ENCODE measurements at places on chromosomes 5 and 9.

- no peak for DNase-seq
Measured at GRCh38 chr5:135497971-135498636, 37.7 kb downstream of the NEUROG1 start.

- no peak for DNase-seq
Measured at GRCh38 chr5:84028093-84028492, 307.4 kb upstream of the HAPLN1 start.

DNA sequence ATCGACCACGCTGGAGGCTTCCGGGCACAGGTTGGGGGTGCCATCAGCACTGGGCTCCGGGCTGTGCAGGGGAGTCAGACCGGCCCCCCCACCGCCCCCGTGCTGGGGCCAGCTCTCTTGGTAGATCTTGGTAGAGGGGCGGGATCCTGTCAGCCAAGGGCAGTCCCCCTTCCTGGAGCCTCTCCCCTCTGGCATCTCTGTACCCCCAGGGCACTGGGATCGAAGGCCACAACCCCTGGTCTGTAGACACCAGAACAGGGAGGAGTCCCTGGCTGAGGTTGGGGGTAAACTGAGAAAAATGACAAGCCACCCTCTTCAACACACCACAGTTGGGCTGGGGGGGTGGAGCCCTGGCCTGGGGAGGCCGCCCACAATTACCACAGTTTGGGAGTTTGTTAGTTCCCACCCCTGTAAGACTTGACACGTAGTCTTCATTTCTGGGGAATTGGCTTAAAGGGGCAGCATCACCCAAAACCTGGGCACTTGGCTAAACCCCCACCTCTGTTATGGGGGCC, 882 bp downstream of the CERCAM start:
- no peak for DNase-seq

- DNase-seq = no peak
Measured at GRCh38 chr5:131634238-131634637, 791 bp downstream of the RAPGEF6 start.

GRCh38 chr5:166523206-166523605, 1768.2 kb upstream of the WWC1 start:
- no peak for DNase-seq

- DNase-seq = no peak
Measured at GRCh38 chr5:146840016-146840415, 38.5 kb downstream of the PPP2R2B start.

DNA sequence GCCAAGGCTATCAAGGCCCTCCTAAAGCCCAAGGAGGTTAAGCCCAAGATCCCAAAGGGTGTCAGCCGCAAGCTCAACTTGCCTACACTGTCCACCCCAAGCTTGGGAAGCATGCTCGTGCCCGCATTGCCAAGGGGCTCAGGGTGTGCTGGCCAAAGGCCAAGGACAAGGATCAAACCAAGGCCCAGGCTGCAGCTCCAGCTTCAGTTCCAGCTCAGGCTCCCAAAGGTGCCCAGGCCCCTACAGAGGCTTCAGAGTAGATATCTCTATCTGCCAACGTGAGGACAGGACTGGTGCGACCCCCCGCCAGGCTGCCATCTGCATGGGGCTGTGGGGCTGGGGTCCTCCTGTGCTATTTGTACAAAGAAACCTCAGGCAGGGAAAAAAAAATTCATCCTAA, 3.3 kb downstream of the HOMER1 start:
- no peak for DNase-seq

DNA sequence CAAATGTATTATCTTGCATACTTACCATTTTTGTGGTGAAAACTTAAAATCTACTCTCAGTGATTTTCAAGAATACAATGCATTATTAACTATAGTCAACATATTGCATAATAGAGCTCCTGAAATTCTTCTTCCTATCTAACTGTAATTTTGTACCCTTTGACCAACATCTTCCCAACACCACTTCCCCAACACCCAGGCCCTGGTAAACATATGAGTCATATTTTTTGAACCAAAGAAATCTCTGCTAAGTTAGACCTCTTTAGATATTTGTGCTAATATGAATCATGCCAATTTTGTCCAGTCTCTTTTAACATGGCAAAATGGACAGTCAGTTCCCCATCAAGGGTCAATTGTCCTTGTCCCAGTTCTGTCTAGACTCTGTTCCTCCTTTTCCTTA, 18.5 kb upstream of the RGS7BP start:
- DNase-seq = no peak

DNA sequence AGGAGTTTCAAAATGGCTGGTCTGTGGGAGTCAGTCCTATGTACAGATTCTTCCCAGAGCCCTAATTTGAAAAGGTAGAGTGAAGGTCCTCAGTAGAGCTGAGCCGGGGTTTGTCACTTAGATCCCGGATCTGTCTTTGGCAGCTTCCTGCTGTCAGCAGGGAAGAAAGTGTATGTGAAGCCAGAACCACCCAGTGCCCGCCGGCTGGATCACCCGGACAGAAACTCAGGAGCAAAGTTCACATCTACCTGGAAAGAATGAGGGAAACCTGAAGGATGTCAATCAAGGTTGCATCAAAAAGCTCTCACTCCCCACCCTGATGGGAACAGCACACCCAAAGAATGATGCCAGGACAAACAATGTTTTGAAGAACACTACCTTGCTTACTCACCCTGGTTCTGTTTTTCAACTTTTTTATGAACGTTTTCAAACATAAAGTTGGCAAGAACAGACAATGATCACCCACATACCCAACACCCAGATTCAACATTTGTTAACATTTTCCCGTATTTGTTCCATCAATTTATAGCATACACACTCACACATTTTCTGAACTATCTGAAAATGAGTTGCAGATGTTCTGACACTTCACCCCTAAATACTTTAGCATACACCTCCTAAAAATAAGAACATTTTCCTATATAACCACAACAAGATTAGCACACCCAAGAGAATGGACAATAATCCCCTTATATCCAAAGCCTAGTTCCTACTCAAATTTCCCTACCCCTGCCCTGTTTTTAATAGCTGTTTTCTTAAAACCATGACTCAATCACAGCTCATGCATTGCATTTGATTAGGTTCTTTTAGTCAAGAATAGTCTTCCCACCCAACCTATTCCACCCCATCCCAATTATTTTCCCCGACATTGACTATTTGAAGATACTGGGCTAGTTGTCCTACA, 133.9 kb downstream of the LHFPL2 start:
- no peak for DNase-seq
